ENCODE measurements at places on chromosomes 4 and X.

GRCh38 chrX:130120746-130121504, 10.6 kb upstream of the ELF4 start:
- peak; percentile 63 for DNase-seq

GRCh38 chr4:140735317-140735716, 20.9 kb downstream of the TBC1D9 start:
- DNase-seq = no peak

GRCh38 chrX:15366506-15367352, 17.5 kb downstream of the VEGFD start:
- DNase-seq = no peak

- no peak for DNase-seq
These were observed 132.7 kb downstream of the BTC start for GRCh38 chr4:74661427-74662201.

DNA sequence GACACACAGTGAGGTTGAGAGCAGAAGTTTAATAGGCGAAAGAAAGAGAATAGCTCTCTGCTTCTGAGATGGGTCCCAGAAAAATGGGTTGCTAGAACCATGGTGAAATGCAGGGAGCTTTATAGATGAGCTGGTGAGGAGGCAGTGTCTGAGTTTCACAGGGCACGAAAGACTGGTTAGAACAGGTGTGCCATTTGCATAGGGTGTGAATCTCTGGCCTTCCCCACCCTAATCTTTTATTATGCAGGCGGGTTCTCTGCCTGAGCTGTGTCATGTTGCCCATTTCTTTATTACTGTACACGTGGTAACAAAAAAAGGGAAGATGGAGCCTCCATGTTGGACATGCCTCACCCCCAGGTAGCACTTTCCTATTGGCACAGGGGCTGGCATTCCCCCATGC, 39.1 kb downstream of the FUNDC1 start:
- DNase-seq = no peak

DNA sequence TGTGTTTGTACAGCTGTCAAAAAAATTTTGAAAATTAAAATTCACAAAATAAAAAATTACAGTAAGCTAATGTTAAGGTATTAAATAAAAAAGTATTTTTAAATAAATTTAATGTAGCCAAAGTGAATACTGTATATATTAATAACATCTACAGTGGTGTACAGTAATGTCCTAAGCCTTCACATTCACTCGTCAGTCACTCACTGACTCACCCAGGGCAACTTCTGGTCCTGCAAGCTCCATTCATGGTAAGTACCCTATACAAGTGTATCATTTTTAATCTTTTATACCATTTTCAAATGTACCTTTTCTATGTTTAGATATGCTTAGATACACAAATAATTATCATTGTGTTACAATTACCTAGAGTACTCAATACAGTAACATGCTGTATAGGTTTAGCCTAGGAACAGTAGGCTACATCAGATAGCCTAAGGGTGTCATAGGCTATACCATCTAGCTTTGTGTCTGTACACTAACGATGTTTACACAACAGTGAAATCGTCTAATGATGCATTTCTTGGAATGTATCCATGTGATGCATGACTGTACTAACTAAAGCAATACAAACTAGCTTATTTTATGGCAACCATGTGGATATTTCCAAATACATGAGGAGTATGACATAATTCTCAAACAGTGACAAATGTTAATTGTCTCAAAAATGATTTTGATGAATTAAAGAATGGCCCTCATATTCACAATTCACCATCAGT, 13.7 kb downstream of the DDX60 start:
- DNase-seq = no peak

- no peak for DNase-seq
These were observed 264.2 kb downstream of the RAB28 start for GRCh38 chr4:13219971-13220370.

GRCh38 chr4:17398035-17398434, 113.9 kb downstream of the QDPR start:
- DNase-seq = no peak

GRCh38 chr4:26406346-26406975, 83.8 kb downstream of the CCKAR start:
- DNase-seq = no peak

DNA sequence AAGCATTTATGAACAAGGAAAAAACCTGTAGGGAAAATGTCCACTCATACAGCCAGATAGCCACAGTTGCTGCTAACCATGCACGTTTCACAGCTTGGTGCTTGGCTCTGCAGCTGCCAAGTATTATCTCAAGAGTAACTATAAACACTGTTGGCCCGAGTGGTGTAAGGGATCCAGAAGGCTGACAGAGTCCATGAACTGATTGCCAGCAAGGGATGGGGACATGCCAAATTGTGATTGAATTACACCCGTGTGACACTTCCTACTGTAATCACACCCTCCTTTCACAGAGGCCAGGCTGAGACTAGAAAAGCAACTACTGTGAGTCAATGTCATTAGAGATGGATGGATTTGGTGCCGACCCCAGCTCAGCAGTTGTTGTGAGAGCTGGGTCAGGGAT, 223.9 kb upstream of the ANKRD50 start:
- DNase-seq = no peak

DNA sequence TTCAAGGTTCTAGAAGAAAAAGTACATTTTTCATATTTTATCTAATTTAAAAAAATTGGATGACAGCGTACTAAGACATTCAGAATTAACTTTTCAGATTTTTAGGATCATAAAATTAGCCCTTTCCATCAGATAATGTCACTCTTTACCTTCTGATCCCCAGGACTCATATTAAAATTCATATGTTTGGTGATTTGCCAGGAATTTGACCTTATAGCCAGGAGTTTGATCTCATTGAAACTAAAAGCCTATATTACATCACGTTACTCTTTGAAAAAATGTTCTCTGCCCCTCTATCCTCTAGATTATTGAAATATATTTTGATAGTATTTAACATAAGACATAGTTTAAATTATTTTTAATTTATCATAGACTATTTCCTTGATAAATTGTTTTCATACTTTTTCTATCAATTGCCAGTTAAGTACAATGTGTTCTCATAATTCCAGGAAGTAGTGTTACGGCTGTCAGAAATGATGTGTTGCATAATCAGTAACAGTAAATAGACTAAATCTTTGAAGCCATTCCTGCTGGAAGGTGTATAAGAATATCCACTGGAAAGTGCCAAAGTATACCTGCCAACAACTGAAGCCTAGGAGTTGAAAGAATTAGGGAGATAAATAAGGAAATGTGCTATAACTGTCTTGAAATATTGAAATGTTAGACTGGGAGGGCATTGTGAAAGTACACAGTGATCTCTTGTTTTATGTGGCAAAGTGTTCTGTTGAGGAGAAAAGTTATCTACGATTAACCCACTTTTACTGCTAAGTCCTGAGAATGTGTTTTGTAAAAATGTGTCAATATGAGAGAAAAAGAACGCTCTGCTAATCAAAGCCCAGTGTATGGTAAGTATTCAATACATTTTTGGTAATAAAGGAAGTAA, 32.9 kb upstream of the PDGFC start:
- DNase-seq = no peak

GRCh38 chr4:160983035-160983434, 1180.8 kb downstream of the FSTL5 start:
- DNase-seq = no peak
